ENCODE measurements at places on chromosomes 5 and 9. TPM values are rescaled to one million over a fixed set of nuclear protein-coding genes. Genes with fewer than 3 reads are reported as not detected.

The PRRX2 gene
- total RNA-seq = 8.6 TPM

The OTP gene
- total RNA-seq = not detected

The SLC6A18 gene
- not detected for total RNA-seq

The NUTM2G gene
- total RNA-seq = not detected

The NOL8 gene
- 46.3 TPM for total RNA-seq

The AGXT2 gene
- total RNA-seq = not detected

The ZFP37 gene
- total RNA-seq = 12.7 TPM

- no peak for DNase-seq
Observed at GRCh38 chr9:122978601-122979000, 37.8 kb downstream of the RABGAP1 start.

DNA sequence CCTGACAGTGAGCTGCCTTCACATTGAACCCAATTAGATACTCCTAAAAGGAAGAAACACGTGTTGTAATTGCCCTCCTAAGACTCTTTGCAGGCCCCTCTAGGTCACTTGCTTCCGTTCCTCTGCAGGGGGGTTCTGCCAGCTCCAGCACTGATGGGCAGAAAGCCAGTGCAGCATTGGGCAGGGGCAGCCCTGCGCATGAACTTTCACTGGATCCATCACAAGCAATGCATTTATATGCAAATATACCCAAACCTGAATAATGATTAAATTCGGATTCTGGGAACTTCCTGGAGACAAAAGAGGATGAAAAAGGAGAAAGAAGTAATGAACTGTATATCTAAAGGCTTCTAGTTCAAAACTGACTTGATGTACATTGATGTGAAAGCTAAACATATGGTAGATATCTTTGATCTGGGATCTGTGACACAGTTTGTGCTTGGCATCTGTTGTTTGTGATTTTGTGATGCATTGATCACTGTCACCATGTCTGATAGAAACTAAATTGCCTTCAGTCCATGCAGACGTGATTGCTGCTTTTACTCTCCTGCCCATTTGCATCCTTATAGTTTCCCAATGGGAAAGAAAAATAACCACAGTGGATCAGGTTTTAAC lies 313.4 kb downstream of the DEPDC1B start:
- DNase-seq = no peak

DNA sequence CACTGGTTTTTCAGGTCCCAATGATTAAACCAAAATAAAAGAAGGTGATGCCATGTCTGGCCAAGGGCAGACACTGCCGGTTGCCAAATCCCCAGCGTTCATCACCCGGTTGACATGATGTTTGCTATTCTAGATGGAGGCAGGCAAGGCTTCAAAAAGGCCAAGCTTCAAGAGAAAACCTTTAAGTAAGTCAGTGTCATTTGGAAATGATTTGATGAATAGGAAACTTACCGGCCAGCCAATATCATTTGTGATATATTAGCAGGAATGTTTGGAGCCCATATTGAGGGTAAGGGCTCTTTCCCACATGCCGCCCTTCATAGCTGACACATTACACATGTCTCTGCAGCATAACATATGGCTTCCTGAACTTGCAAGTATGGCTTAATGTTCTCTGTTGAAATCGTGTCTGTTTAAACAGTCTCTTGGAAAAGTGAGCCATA lies 89.5 kb upstream of the TTC23L start:
- DNase-seq = no peak

DNA sequence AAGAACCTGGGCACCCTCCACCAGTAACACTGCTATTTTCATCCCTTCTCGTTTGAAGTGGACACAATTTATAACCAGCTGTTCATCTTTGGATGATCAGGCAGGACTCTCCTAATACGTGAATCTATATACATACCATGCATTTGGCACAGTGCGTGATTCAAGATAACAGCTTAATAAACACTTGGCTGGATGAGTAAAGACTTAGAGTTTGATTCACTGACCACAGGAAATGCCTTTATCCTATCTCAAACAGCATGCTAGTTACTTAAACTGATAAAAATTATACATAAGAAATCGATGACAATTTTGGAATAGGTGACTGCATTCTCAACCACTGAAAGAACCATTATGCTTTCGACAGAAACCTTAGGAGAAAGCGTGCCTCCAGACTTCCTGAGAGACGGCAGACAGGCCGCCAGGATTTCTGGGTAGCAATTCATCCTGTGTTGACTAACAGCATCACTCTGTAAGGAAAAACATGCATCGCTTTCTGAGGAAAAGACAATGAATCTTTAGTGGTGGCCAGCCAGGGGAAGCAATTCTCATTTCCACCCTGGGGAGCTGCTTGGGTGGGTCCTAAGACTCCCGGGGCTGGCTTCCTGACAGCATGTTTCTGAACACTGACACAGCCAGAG lies 9.7 kb downstream of the MRPL36 start:
- no peak for DNase-seq

- no peak for DNase-seq
Observed at GRCh38 chr5:6730807-6731206, 17.6 kb downstream of the TENT4A start.

GRCh38 chr9:88810826-88811225 lies 180.4 kb upstream of the S1PR3 start:
- DNase-seq = no peak

DNA sequence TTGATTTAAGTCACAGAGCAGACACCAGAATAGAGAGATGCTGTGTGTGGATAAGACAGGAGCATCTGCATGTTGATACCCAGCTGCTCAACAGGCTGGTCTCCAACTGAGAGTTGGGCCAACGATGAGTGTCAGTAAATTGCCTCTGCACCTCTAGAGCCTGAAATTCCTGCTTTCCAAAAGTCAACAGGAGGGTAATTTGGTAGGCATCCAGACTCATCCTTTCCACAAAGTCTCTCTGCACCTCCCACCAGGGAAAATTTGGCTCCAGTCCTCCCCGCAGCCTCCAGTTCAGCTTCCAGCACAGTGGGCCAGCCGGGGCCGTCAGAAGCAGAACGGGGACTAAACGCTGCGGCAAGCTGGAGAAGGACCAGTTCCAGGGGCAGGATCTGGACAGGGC lies 136.9 kb downstream of the RFK start:
- no peak for DNase-seq

DNA sequence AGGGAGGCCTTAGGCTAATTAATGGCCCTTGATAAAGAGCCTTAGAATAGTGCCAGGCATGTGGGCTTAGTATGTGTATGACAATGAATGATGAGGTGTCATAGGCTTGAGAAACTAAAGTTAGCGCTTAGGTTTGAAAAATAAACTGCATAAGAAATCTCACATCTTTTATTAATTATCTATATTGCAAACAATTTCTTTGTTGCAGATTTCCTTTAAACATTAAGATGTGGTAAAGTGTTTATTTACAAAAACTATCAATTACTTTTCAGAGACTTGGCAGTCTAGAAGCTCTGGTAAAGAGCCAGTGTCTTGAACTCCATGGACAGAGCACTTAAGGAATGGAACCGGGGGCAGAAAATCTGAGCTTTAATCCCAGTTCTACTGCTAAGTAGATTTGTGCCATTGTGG lies 23.1 kb downstream of the MAP1B start:
- no peak for DNase-seq

DNA sequence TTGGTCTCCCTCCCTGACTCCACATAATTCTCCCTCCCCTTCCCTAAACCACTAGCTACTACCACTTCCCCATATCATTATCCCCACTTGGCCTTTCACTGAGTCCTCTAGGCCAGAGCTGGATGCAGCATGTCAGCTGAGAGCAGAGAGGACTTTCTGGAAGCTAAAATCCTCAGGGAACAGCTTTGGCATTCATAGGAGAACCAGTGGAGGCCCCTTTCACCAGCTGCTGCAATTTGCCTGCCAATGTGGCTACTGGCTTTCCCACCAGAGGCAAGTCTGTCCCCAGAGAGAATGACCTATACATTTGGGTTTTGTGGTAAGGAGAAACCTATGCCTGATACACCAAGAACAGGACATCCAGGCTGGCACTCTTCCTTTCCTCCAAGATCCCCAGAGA lies 14.4 kb downstream of the FAM219A start:
- DNase-seq = no peak

DNA sequence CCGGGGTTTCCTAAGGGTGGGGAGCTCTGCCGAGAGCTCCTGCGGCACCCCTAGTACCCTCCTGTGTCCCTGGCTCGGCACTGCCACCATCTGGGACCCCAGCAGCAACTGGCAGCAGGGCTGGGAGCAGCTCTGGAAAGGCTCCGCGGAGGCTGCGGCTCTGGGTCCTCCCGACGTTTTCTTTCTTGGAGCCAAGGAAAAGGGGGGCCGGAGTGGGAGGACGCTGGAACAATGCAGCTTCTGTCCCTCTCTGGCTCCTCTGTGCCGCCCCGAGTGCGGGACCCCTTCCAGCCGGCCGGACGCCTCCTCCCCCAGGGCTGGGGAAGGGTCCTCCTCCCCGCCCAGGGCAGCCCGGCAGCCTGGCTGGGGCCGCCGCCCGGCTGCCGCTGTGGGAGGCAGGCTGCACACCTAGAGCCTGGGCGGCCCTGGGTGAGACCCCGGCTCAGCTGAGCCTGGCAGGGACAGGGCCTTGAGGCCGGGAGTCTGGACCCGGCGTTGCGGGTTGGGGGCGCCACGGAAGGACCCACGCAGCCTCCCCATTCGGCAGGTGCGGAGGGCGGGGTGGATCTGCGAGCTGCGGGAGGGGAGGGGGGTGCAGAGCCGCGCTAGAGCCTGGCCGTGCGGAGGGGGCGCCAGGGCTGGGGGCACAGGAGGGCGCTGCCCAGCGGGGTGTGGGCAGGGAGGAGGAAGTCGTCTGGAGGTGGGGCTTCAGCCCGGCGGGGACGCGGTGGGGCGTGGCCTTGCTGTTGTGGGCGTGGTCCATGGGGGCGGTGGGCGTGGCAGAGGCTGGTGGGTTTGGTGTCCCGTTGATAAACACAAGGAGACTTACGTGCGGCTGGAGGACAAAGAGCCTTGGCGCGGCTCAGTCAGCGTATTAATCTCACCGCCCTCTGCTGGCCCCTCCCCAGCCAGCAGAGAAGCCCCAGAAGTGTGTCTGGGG lies 15.1 kb downstream of the GPSM1 start:
- DNase-seq = peak; percentile 66

- no peak for DNase-seq
Observed at GRCh38 chr5:366541-367357, 45.2 kb downstream of the AHRR start.

- no peak for DNase-seq
Observed at GRCh38 chr5:154511984-154512383, 34.0 kb upstream of the HAND1 start.

- no peak for DNase-seq
Observed at GRCh38 chr5:171534043-171534895, 114.8 kb downstream of the FGF18 start.

DNA sequence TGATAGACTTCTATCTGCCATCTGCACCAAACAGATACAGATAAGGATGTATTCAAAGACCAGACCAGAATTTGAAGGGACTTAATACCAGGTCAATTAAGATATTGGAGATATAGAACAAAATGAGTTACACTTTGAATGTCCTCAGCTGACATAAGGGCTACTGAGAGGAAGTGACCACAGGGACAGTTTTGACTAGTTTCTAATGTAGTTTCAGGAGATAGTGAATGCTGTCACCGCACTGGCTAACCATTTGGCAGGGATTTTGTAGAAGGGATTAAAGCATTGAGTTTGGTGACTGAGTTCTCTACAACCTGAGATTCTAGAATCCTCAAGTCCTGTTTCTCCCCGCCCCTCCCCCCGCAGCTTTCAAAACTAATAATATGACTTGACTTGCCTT lies 22.7 kb downstream of the CCNH start:
- no peak for DNase-seq

DNA sequence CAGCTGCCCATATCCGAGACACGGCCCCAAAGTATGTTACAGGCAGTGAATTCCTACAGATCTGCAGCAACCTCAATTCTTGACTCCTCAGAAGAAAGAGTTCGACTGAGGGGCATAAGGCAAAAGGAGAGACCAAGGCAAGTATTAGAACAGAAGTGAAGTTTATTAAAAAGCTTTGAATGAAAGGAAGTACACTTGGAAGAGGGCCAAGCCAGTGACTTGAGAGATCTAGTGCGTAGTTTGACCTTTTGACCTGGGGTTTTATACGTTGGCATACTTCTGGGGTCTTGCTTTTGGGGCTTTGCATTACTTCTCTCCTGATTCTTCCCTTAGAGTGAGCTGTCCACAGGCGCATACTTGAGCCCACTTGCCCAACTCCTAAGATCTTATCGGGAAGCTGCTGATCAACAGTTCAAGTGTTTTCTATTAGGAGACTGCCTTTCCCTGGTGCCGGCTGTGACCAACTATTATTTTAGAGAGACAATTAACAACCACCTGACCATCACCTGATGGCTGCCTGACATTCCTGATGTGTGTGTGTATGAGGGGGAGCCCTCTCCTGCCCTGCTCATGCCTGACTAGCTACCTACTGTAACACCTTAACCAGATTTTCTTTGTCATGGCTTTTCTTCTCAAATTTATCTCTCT lies 1.5 kb upstream of the DEPDC1B start:
- DNase-seq = no peak

GRCh38 chr5:41264019-41264418 lies 50.7 kb upstream of the C6 start:
- DNase-seq = peak; percentile 74

GRCh38 chr9:77305622-77306400 lies 128.5 kb downstream of the VPS13A start:
- no peak for DNase-seq

DNA sequence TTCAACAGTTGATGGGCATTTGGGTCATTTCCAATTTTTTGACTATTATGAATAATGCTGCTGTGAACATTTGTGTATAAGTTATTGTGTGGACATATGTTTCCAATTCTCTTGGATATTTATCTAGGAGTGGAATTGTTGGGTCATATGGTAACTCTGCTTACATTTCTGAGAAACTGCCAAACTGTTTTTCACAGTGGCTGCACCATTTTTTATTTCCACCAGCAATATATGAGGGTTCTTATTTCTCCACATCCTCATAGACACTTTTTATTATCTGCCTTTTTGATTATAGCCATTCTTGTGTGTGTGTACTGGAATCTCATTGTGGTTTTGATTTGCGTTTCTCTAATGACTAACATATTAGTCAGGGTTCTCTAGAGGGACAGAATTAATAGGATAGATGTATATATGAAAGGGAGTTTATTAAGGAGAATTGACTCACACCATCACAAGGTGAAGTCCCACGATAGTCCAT lies 14.7 kb upstream of the MED27 start:
- DNase-seq = no peak

DNA sequence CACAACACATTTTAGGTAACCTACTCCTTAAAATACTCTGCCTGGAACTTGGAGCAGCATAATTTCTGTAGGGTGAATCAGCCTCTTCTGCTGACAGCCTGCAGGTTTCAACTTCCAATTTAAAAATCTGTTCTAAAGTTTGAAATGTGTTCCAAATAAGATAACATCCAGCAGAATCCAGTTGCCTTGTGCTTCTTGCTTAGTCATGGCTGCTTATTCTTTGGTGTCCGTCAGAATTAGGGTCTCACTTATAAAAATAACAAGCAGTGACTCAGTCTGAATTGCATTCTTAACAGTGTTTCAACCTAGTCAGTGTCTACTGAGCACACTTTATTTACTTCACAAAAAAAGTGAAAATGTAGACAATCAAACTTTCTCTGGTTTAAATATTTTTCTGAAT lies 3.7 kb downstream of the CDH6 start:
- DNase-seq = no peak

GRCh38 chr5:172959824-172960799 lies 888 bp downstream of the RPL26L1 start:
- no peak for DNase-seq

- DNase-seq = no peak
Observed at GRCh38 chr9:97558701-97559101, 57.2 kb downstream of the TMOD1 start.
